ENCODE measurements at places on chromosomes 1 and 21.

DNA sequence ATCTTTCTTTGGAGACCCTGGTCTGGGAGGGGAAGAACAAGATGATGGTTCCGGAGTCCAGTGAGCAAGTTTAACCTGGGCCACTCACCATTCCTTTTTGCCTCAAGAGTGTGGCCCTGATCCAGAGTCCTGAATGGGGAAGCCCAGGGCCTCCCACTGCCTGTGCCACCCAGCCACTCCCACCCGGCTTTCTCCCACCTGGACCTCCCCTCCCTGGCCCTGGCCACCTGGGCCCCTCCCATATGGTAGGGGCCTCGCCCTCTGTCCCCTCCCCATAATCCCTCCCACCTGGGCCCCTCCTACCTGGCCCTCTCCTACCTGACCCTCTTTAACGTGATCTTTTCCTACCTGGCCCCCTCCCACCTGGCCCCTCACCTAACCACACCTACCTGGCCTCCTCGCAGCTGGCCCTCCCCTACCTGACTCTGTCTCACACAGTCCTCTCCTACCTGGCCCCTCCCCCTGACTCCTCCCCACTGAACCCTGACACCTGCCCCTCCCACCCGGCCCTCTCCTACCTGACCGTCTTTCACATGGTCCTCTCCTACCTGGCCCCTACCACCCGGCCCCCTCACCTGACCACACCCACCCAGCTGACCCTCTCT is 220.7 kb upstream of the VAMP3 start:
- no peak for DNase-seq

DNA sequence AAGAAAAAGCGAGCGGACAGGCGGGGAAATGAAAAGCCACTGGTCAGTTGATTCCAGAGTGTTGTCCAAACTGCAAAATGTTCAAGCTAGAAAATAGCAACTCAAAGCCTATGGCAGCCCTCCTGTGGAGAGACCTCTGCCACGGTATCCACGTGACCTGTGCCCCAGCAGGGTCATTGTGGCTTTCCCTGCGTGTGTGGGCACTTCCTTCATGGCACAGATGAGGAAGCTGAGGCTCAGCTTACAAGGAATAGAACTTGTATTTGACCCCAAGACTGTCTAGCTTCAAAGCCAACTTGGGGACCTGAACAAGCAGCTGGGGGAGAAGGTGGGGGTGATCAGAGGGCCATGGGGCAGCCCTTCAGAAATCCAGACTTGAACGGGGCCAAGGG is 15.6 kb upstream of the PLEKHG5 start:
- no peak for DNase-seq

- no peak for DNase-seq
Observed at GRCh38 chr1:7424352-7424890, 346.7 kb upstream of the VAMP3 start.

DNA sequence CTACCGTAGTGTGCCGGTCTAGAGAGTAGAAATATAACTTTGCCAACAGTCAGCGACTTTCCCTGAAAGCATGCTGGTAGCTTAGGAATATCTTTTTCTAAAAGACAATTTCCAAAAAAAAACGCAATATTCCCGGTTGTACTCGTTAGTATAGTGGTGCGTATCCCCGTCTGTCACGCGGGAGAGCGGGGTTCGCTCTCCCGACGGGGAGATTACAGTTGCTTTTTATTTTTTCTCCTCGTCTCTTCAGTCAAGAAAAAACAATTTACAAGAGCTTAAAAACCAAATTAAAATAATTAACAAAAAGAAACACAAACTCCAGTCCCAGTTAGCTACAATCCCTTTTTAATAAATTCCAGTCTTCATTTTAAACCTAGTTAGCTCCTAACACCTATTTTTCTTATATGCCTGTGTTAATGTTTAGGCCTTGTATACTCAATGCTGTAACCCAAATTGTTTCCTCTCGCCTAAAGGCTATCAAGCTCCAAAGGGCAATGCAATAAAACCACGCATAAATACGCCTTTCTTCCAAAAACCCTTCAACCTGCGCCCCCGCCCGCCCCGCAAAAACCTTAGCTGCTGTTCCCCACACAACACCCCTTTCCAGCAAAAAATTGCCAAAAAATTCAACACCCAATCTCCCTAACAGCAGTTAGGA is 7.8 kb downstream of the HSPA6 start:
- DNase-seq = no peak

- DNase-seq = no peak
Observed at GRCh38 chr1:234593109-234593508, 16.9 kb downstream of the IRF2BP2 start.

DNA sequence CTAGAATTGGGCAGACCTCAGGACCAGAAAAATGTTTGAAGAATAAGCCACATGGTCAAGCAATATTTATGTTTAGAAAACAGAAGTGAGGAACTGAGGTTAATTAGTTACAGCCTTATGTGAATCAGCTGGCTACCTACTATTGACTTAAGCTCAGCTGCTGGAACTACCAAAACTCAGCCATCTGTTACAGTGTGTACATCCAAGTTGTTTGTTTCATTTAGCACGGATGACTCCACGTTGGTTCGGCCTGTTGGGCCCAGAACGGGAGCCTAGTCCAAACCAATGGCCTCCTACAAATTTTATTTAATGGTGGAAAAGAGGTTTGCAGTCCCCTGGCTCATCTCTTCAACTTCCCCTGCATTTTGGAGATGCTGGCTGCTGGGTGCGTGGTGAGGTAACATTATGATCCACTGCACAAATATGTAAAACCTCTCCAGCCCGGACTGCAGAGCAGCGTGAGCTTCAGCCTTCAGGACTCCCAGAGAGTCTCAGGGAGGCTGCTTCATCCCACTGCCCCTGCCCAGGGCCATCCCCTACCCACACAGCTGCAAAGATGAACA is 143.4 kb downstream of the ZZZ3 start:
- no peak for DNase-seq

- DNase-seq = no peak
Observed at GRCh38 chr1:178933105-178933561, 62.3 kb upstream of the ANGPTL1 start.

- no peak for DNase-seq
Observed at GRCh38 chr1:22388671-22389450, 62.8 kb upstream of the ZBTB40 start.

- DNase-seq = no peak
Observed at GRCh38 chr1:163035446-163036249, 33.5 kb upstream of the RGS4 start.

DNA sequence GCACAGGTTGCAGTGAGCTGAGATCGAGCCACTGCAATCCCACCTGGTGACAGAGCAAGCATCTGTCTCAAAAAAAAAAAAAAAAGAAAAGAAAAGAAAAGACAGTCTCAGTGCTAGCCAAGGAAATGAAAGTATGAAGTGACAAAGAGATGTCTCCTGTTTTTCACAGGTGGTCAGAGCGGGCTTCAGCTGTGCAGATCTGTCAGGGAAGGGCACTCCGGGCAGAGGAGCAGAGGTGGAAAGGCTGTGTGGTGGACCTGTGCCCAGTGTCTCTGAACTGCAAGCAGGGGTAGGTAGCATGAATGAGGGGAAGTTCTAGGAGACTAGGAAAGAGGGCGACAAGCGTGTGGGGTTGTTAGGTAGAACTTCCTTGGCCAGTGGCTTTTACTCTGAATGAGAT is 67.5 kb downstream of the CD247 start:
- no peak for DNase-seq

GRCh38 chr1:175579956-175580750 is 163.2 kb downstream of the TNR start:
- no peak for DNase-seq

GRCh38 chr1:174797398-174797797 is 202.3 kb upstream of the CACYBP start:
- no peak for DNase-seq

- DNase-seq = no peak
Observed at GRCh38 chr21:46322351-46323226, 1.1 kb downstream of the C21orf58 start.

DNA sequence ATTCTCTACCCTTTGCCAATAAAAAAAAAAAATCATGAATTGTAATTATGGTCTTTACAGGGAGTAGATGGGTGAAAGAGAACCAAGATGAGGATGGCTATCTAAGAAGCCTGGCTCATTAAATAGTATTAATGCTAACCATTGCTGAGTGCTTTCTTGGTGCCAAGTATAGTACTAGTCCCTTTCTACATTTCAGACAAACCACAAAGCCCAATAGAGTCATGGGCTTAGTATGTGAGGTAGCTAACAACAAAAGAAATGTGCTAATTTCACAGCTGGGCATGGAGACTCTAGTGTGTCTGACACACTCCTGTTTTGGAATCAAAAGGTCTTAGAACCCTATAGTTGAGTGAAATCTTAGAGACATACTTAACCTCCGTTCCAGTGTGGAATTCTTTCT is 84.5 kb upstream of the ESRRG start:
- DNase-seq = no peak

DNA sequence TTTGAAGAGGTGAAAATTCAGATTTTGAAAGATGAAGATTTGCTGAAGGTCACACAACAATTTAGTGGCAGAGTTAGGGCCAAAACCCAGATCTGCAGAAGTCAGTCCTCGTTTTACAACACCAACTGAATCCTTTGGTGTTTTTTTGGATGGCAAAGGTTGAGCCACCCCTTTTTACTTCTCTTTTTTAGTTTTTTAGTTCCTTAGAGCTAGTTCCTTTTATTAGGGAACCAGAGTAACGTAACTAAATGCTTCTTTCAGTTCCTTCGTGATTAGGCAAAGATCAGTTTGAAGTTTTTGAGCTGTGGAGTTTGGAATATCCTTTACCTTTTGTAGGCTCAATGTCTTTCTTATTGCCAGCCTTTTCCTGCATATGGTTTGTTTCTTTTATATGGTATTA is 67.9 kb upstream of the ARID1A start:
- DNase-seq = no peak

DNA sequence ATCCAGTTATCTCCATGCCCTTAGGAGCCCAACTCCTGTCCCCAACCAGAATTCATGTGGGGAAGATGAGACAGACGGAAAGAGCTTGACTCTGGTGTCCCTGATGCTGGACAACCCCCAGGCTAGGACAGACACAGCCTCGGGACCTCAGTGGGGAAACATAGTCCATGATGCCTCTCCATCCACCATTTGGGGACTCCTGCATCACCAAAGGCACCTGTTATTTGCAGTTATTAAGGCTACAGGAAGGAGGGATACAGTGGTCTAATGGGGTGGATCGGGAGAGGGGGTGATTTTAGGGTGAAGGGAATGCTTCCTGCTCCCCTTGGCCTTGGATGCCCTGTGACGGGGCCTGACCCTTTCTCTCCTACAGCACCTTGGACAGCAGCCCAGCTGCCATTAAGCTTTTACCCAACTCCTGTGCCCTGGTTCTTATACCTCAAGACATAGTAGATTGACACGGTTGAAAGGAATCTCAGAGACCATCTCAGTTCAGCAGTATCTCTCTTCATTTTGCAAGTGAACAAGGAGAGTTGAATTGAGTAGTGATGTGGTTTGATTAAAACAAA is 111.6 kb downstream of the MATN1 start:
- no peak for DNase-seq

DNA sequence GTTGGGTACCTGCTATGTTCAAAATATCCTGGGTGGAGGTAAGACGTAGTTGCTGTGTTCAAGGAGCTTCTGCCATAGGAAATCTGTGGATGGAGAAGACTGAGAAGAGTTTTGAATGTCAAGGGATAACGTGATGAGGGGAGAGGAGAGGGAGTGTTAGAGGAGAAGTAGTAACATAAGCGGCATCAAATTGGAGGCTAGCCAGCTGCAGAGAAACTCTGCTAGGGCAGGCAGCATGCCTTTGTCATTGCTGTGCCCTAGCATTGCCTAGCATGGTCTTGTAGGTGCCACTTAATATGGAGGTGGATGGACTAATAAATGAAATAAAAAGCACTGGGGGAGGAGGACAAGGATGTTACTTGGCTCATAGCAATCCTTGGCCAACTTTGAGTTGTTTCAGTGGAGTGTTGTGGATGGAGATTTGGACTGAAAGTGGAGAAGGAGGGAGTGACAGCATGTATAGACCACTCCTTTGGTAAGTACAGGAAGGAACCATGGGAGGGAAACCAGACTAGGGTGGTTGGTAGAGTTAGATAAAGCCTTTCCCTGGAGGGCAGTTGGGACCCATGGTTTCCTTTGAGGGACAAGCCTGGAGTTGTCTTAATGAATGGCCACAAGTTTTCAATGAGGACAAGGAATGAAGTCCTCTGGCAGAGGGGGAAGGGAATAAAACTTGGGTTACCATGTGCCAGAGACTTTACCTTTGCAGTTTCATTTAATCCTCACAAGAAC is 6.3 kb downstream of the VANGL1 start:
- DNase-seq = no peak

DNA sequence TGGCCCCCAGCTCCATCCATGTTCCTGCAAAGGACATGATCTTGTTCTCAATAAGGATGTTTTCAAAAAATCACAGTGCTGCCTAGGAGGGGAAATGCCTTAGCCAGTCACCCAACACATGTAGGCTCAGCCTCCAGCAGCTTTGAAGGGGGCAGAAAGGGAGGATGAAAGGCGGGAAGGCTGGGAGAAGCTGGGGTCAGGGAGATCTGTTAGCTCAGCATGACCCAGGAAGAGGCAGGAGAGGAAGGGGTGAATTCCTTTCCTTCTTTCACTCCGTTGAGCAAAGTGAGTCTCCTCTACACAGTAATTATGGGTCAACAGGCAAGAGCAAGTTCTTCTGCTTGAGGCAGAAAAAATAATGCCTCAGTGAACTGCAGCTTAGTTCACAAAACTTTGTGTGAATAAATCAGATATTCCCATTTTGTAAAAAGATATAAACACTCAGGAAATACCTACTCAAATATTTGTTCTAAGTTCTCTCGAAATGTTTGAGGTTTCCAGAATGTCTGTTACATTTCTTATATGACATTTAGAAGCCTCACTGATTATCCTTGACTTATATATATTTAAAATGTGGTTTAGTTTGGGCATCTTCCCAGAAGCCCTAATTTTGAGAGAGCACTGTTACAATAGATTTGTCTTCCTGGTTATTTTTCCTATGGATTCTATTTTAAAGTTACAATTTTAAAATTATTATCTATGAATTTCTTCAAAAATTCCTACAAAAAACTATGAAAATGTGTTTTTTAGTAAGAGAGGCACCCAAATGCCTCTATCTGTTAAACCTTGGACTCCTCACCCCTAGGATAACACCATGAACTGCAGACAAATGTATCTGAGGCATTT is 116.8 kb downstream of the KCNJ6 start:
- DNase-seq = no peak

DNA sequence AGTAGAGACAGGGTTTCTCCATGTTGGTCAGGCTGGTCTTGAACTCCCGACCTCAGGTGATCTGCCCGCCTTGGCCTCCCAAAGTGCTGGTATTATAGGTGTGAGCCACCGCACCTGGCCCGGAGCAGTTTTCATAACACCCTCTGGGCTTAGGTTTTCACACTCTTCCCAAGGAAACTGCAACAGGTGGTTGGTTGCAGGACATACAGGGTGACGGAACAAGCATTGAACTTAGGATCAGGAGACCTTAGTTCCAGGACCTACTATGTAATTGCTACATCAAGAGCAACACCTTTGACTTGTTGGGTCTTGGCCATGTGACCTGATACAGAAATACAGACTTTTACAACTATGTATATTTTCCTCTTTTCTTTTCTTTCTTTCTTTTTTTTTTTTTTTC is 37.9 kb downstream of the MFSD2A start:
- no peak for DNase-seq

Data from stimulated activated CD8-positive, alpha-beta memory T cell treated with anti-CD3 and anti-CD28 coated beads, Interleukin-7, amount 100 ng/mL, for 4 hours (primary cell).